ENCODE measurements at places on chromosomes 16 and 17. TPM values are rescaled to one million over a fixed set of nuclear protein-coding genes. Genes with fewer than 3 reads are reported as not detected.

DNA sequence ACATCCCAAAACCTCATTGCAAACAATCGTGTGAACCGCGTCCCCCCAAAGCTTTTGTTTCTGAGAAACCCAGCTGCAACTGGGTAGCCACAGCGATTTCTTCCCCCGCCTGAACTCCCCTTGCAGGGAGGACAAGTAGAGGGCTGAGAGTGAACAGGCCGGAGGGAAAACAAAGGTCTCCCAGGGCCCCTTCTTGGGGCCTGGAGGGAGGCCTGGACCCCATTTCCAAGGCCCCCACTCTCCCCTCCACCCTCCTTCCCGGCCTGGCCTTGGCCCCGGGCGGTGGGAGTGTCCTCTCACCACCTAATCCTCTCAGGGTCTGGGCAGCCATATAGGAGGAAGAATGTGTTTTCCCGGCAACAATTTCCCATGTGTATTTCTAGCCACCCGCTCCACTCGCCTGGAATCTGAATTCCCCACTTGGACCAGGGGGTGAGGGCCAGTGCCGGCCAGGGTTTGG lies 2.6 kb downstream of the GLIS2 start:
- no peak for DNase-seq
- no peak overlapping the region for H3K4me3 ChIP-seq
- peaks cover 30% of the 10 kb centered on the region for H3K4me1 ChIP-seq
- H3K36me3 ChIP-seq, result no peaks in the 10 kb centered on the region
- peaks cover 33% of the 10 kb centered on the region for H3K27me3 ChIP-seq
- no peak overlapping the region for H3K27ac ChIP-seq

The CLEC18C gene
- total RNA-seq, result 1.9 TPM

The PRSS33 gene
- not detected for total RNA-seq

- H3K27me3 ChIP-seq, result no peaks in the 10 kb centered on the region
- H3K4me3 ChIP-seq, result no peak overlapping the region
- no peaks in the 10 kb centered on the region for H3K36me3 ChIP-seq
- H3K27ac ChIP-seq, result peak overlapping the region; percentile 50
Observed at GRCh38 chr16:85025781-85026653, 1.6 kb upstream of the KIAA0513 start.

The SMTNL2 gene
- total RNA-seq, result not detected

DNA sequence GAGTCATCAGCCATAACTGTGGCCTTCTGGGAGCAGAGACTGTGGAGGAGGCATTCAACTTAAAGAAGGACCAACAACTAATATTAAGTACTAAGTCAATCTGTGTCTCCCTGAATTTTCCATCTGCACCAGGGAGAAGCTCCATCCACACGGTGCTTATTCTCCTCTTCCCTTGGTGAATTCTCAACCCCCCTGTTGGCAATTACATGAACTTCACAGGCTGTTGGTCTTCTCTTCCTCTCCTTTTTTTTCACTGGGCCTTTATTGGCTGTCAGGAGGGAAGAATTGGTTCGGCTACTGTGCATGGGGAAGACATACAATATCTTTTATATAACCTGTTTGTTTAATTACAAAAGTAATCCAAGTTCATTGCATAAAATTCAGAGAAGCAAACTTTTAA lies 152.8 kb upstream of the IRX6 start:
- no peaks in the 10 kb centered on the region for H3K27me3 ChIP-seq
- H3K36me3 ChIP-seq, result no peaks in the 10 kb centered on the region
- H3K4me3 ChIP-seq, result no peak overlapping the region
- H3K4me1 ChIP-seq, result no peaks in the 10 kb centered on the region
- no peak for DNase-seq
- H3K27ac ChIP-seq, result no peak overlapping the region

GRCh38 chr17:78839762-78840529 lies 668 bp downstream of the USP36 start:
- H3K4me3 ChIP-seq, result peak overlapping the region; percentile 80
- peaks cover 2% of the 10 kb centered on the region for H3K36me3 ChIP-seq
- peak overlapping the region; percentile 100 for H3K27ac ChIP-seq
- DNase-seq, result peak; percentile 73
- H3K27me3 ChIP-seq, result no peaks in the 10 kb centered on the region

DNA sequence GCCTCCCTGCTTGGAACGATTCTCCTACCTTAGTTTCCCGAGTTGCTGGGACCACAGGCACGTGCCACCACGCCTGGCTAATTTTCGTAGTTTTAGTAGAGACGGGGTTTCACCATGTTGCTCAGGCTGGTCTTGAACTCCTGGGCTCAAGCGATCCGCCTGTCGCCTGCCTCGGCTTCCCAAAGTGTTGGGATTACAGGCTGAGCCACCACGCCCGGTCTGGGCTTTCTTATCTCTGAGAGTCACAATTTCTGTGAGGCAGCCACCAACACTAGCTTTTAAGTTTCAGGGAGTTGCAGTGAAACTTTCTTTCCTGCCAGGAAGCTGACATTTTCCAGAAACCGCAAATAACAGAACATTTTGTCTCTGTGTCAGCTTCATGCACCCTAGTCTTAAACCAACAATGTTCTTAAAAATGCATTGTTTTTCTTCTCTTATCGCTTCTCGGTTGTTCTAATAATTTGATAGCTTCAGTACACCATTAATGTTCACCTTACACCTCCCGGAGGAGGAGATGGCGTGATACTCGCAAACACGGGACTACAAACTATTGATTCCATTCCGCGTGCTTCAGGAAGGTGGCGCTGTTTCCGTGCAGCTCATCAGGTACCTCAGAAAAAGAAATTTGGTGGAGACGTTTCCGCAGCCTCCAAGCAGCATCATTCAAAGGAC lies 7.4 kb upstream of the DHRS7B start:
- H3K36me3 ChIP-seq, result no peaks in the 10 kb centered on the region
- no peak overlapping the region for H3K4me3 ChIP-seq
- H3K27me3 ChIP-seq, result peaks cover 7% of the 10 kb centered on the region
- peak; percentile 81 for DNase-seq

The P2RX5 gene
- 410 TPM for total RNA-seq

- no peaks in the 10 kb centered on the region for H3K4me1 ChIP-seq
- no peak overlapping the region for H3K4me3 ChIP-seq
Observed at GRCh38 chr17:72363089-72363610, 242.3 kb downstream of the SOX9 start.

The TBX21 gene
- total RNA-seq, result 8.4 TPM

- peaks cover 3% of the 10 kb centered on the region for H3K4me1 ChIP-seq
- no peak within 1 kb of the TSS for H3K4me3 ChIP-seq
- no peaks in the 10 kb centered on the region for H3K36me3 ChIP-seq
- no peak for DNase-seq
- no peaks in the 10 kb centered on the region for H3K27me3 ChIP-seq
Observed at GRCh38 chr16:3065069-3065741, at the start of gene IL32. Gene IL32 (plus strand): TSS chr16:3065640. CDS start chr16:3065812, 172 bp downstream.

The G6PC1 gene
- total RNA-seq, result not detected

DNA sequence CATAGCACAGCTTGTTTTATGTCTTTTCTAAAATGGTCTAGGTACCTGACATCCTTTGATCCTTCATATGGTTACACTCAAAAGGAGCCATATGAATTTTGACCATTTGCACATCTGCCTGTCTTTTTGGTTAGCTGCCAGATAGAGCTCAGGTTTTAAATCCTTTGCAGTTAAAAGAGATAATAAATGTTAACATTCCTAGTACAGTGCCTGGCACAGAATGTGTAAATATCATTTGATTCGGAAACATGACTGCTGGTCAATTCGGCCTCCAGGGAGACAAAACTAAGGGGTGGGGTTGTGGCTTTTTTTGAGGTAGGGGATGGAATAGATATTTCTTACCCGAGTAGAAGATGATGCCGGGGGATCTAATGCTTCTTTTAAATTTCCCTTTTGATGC lies 64.2 kb downstream of the FTO start:
- H3K4me3 ChIP-seq, result no peak overlapping the region
- DNase-seq, result no peak
- no peaks in the 10 kb centered on the region for H3K27me3 ChIP-seq

DNA sequence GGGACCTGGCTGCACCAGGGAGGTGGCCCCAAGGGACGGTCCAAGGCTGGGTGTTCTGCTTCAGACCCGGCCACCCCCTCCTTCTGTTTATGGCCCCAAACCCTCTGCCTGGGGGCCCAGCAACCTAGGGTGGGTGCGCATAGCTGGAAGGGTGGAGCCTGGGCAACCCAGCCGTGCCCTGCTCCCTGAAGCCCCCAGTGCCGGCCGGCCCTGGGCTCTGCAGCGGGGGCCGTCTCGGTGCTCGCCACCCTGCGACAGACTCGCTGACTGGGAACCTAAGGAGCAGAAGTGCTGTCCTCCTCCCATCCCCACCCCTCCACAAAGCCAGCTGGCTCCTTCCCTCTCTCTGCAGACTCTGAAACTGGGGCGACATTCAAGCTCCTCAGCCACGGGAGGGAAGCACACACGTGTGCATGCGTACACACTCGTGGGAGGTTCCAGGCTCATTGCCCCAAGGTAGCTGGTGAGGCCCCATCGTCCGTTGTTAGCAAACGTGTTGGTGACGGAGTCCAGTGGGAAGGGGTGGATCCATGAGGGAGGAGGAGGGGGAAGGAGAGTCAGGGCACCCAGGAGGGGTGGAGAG lies 43.4 kb downstream of the ENGASE start:
- no peak for DNase-seq
- no peak overlapping the region for H3K4me3 ChIP-seq
- no peak overlapping the region for H3K27ac ChIP-seq
- H3K27me3 ChIP-seq, result no peaks in the 10 kb centered on the region
- H3K4me1 ChIP-seq, result no peaks in the 10 kb centered on the region

DNA sequence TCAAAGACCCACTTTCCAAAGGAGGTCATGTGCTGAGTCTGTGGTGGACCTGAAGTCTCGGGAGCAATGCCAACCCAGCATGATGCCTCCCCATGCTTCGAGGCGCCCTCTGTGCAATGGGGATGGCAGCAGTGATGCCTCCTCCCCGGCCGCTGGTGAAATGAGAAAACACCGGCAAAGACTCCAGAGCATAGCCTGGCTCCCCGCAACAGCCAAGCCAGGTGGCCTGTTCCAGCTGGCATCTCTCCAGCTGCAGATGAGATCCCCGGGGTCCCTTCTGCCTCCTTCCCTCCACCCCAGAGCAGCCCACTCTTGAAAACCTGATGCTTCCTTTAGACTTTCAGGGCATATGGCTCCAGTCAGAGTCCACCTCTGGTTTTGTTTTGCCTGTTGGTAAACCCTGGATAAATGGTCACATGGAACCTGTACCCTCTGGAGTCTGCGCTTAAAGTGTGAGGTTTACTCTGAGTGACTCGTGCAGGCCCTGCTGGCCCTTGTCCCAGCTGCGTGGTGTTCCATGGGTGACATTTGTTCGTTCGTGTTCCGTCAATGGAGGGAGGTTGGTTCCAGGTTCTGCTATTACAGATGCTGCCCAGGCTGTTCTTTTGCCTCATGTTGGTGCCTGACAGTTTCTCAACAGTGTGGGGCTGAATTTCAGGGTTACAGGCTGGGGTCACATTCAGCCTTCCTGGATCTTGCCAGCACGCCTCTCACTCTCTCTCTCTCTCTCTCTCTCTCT lies 181.8 kb upstream of the CIBAR2 start:
- no peak overlapping the region for H3K27ac ChIP-seq
- no peak overlapping the region for H3K4me3 ChIP-seq
- no peaks in the 10 kb centered on the region for H3K36me3 ChIP-seq
- DNase-seq, result no peak

GRCh38 chr16:5509794-5510193 lies 412.2 kb upstream of the EEF2KMT start:
- H3K4me1 ChIP-seq, result no peaks in the 10 kb centered on the region
- H3K36me3 ChIP-seq, result no peaks in the 10 kb centered on the region
- no peak for DNase-seq
- no peak overlapping the region for H3K4me3 ChIP-seq

DNA sequence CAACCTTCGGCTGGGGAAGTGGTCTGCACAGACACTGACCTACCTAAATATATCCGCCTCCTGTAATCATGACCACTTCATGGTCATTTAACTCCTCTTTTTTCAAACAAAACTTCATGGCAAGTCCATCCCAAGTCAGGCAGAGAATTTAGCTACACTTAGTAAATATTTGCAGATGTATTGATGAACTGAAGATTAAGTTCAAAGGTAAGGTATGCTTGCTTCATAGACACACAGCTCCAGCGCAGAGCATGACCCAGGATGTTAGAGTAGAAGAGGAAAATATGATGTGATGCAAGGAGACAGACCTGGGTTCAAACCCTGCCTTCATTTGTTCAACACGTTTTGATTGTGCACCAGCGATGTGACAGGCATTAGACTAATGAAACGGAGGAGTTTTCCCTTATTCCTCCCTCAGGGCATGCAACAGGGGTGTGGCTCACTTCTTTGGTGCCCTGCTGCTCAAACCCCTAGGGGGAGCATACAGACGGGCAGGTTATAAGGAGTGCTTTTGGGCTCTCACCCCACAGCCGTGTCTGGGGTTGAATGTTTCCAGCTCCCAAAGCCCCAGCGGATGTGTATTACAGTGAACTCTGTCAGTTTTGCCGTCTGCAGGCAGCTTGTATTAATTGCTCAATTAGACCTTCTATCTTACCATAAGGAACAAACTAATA lies 23.9 kb upstream of the CLEC3A start:
- no peak overlapping the region for H3K4me3 ChIP-seq
- no peak for DNase-seq
- no peaks in the 10 kb centered on the region for H3K27me3 ChIP-seq
- H3K36me3 ChIP-seq, result no peaks in the 10 kb centered on the region

DNA sequence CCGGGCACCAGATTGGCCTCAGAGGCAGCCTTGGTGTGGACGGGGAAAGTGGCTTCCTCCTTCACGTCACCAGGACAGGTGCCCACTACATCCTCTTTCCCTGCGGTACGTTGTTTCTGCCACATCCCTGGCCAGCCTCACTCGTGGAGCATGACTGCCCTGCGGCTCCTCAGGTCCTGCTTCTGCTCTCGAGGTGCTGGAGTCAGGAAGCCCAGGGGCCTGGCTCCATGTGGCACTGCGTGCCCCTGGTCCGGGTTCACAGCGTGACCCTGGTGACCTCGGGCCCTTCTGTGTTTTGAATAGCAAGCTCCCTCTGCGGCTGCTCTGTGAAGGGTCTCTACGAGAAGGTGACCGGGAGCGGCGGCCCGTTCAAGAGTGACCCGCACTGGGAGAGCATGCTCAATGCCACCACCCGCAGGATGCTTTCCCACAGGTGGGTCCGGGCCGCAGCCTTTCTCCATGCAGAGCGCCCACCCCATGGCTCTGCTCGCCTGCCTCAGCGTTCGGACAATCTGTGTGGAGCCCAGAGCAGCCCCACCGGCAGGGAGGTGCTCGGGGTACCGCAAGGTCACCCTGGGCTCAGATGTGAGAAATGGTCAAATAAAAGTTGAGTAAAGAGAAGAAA lies 13.5 kb downstream of the RGS11 start:
- H3K36me3 ChIP-seq, result no peaks in the 10 kb centered on the region
- H3K4me3 ChIP-seq, result no peak overlapping the region
- DNase-seq, result no peak
- no peaks in the 10 kb centered on the region for H3K4me1 ChIP-seq
- H3K27me3 ChIP-seq, result no peaks in the 10 kb centered on the region
